ENCODE measurements at places on chromosomes 3 and 15.

GRCh38 chr3:4722103-4722502 is 229.0 kb downstream of the ITPR1 start:
- DNase-seq, result peak; percentile 85

GRCh38 chr3:28847736-28848135 is 433.1 kb upstream of the RBMS3 start:
- DNase-seq, result no peak

DNA sequence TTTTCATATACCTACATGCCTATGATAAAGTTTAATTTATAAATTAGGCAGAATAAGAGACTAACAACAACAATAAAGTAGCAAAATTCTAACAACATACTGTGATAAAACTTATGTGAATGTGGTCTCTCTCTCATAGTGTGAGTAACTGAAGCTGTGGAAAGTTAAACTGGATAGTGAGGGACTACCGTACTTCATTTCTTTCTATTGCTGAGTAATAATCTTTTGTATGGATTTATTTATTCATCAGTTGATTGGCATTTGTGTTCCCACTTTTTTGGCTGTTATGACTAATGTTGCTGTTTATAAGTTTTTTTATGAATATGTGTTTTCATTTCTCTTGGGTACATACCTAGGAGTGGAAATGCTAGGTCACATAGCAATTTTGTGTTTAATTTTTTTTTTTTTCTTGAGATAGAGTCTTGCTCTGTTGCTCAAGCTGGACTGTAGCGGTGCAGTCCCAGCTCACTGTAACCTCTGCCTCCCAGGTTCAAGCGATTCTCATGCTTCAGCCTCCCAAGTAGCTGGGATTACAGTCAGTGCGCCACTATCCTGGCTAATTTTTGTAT is 41.0 kb downstream of the RNF111 start:
- no peak for DNase-seq

DNA sequence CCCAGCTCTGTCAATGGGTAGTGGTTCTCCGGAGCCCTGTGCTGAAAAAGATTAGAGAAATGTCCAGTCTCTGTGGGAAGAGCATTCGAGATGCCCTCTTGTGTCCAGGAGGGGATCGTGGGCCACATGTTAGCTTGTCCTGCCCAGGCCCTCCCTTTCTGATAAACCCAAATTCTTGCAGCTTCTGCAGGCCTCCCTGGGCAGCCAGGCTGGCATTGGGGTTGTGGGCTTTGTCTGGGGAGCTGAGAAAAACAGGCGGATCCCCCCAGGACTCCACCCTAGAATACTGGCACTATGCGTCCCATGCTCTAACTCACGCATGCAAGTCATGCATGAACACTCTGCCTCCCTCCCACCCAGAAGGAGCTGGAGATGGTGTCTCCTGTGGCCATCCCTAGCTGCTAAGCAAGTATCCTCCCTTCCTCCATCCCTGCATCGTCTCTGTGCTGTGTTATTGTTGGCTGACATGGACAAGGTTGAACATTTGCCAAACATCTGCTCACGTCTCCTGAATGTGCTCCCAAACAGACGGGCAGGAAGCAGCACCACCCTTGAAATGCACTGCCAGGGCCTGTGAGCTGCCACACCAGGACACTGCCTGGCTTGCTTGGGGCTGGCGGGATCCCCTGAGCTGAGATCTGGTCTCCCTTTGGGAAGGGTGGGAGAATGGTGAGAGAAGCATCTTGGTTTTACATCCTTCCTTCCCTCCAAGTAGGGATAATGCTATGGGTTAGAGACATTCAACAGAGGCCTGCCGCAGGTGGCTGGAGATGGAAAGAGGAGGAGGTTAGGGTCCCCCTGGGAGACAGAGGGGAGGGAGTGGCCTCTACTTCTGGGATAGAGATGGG is 26.5 kb downstream of the CFAP161 start:
- peak; percentile 22 for DNase-seq

GRCh38 chr3:142595581-142595950 is 627 bp upstream of the PLS1 start:
- DNase-seq, result peak; percentile 95

DNA sequence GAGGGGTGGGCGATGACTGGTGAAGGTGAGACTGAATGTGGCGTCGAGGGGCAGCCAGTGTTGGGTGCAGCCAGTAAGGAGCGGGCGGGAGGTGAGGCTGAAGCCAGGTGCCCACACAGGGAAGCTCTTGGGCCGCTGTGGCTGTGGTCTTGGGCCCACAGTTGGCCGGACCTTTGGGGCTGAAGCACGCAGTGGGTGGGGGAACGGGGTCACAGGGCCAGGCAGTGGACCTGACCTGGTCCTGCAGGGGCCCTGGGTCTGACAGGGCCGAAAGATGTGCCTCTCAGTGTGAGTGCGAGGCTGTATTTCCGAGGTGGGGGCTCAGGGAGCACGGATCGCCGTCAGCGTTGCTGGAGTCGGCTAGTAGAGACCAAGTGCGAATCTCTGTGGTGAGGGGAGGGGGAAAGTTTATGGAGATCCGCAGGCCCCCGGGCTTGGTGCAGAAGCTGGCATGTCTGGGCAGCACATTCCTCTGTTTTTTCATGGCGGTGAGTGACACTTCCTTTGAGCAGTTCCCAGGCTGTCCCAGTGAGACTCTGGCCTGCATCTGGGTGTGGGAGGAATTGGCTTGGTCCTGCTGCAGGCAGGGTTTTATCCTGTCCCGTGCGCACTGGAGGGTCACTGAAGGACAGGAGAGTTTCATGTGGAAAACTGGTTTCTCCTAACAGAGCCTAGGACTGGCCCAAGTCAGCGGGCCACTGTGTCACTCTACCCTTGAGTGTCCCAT is 100.8 kb downstream of the TMEM266 start:
- DNase-seq, result no peak

GRCh38 chr15:77838061-77838460 is 205.3 kb upstream of the LINGO1 start:
- peak; percentile 74 for DNase-seq

DNA sequence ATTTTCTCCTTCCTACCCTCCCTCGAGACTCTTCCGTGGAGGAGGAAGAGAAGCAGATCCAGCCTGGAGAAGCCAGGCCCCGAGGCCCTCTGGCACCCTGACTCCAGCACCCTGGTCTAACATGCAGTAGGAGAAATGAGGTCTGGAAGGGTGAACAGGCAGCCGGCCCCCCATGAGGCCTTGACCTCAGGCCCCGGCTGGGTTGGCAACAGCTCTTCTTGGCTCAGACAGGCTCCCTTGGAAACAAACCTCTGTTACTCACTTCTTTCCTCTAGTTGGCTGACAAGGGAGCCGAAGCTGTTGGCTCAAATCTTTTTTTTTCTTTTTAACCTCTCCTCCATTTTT is 73.4 kb downstream of the CPN2 start:
- DNase-seq, result peak; percentile 77

DNA sequence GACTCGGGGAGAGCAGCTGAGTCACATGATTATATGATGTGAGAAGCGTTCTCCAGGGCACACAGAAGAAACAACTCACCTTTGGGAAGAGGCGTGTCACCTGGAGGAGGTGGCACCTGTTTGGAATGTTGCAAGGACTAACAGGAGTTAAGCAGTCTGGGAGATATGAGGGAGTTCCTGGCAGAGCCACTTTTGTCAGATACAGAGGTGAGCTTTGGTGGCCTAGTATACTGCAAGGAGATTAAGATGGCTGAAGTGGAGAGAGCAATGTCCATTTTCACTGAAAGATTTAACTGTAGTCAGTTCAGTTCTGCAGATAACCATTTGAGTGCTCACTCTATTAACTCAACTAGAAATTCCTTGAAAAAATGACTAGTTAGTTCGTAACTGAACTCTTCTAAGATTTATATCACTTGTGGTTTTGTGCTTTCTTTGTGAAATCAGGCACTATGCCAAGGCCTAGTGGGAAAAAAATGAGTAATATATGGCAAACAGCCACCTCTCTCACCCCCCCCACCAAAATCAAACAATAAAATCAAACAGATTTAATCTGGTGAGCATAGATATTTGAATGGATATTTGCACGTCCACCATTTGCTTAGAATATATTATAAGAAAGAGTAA is 61.3 kb downstream of the CRYBG3 start:
- peak; percentile 75 for DNase-seq

DNA sequence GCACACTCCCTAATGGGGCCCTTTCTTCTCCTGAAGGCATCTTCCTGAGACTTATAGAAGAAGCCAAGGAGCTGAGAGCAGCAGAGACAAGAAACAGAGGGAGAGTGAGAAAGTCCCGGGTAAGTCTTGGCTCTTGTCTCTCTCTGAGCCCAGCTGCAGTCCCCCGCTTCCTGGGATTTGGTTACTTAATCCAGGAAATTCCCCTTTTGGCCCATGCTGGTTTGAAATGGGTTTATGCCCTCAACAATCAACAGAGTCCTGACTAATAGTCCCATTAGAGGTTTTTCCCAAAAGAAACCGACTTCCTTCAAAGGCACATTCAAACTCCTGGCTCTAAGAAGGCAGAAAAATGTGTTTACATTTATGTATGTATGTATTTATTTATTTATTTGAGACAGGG is 22.0 kb downstream of the TMEM158 start:
- DNase-seq, result no peak

DNA sequence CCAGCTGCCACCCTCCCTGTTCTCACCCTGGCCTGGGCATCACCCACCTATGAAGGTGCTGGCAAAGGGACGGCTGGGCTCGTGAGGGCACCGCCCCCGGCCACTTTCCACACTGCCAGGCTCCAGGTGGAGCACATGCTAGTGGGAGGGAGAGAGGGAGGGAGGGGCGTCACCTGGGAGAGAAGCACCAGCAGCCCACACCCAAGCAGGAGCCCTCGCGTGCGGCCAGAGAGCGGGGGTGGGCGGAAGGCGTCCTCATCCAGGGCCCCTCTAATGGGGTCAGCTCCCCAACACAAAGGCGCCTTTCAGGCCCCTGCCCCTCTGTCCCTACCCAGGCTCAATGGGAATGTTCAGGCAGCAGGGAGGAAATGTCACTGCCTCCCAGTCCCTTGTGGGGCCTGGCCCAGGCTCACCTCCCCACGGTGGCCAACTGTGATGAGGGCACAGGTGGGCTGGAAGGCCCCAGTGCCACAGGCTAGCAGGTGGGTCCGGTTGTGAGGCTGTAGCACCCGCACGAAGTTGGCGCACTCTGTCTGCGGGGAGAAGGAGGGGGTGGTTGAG is 3.1 kb downstream of the SEMA3G start:
- no peak for DNase-seq

GRCh38 chr15:44308415-44308814 is 19.9 kb downstream of the GOLM2 start:
- no peak for DNase-seq

DNA sequence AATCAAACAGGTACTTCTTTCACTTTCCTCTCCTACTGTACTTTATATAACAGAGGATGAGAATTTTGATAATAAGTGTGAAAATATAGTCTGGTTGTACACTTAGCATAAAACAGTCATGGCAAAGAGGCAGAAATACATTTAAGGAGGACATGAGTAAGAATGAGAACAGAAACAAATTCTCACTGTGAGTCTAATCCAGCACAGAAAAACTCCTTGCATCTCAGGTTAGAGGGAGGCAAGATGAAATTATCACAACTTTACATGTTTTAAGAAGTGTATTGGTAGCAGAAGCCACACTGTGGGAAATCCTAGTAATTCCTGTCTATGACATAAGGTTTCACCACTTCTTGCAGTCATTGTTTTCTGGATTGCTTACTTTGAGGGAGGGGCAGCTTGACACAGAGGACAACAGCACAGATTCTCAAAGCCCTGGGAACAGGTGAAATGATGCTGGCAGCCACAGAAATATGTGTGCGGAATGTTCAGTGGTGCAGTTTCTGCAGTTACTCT is 733.6 kb upstream of the GBE1 start:
- DNase-seq, result no peak

- DNase-seq, result no peak
Measured at GRCh38 chr3:24154781-24155180, 209.7 kb downstream of the NR1D2 start.

- no peak for DNase-seq
Measured at GRCh38 chr15:63938486-63939061, 104.8 kb upstream of the HERC1 start.

DNA sequence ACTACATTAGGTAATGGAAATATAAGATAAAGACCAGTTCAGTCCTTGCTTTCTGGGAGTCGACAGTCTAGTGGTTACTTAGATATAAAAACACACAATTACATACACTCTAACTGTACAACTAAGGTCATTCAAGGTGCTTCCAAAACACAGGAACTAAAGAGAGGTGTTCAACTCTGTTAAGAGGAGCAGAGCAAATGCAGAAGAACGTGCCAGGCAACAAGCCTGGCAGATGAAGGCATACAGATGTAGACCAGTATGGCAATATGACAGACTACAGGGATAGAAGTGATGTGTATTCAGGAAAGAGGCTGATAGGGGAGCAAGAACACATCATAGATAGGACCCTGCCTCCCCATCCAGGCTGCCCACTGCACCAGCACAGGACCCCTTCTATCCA is 78.3 kb downstream of the CBLB start:
- no peak for DNase-seq

GRCh38 chr3:71010726-71011455 is 572.6 kb downstream of the FOXP1 start:
- no peak for DNase-seq

DNA sequence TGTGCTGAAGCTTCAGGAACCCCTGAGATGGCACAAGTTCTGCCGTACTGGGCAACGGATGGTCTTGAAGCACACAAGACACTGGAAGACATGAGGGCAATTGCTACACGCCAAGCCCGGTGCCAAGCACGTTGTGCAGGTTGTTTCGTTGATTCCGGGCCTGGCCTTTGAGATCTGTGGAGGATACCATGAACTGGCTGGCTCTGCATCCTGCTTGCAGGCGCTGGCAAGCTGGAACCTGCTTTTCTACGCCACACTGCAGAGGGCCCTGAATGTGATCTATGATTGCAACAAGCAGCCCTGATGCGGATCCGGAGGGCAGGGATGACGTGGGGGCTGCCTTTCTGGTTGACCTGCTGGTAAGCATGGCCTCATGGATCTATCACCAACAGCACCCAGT is 262.5 kb upstream of the ATP10A start:
- no peak for DNase-seq

DNA sequence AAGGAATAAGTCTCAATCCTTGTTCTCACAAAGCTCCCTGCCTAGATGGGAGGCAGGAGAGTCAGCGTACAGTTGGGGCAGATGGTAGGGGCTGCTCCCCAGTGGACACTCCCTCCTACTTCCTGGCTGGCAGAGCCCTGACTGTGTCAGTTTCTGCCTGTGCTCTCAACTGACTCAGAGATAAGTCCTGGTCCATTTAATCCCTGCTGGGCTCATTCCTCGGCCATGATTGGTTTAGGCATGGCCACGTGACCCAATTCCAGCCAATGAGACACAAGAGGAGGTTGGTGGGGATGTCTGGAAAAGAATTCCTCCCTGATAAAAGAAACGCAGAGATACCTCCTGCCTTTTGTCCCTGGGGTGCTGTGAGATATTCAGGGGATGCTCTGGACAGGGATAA is 118.1 kb upstream of the SLC6A11 start:
- no peak for DNase-seq

GRCh38 chr15:68114356-68114755 is 60.2 kb downstream of the PIAS1 start:
- peak; percentile 23 for DNase-seq

Measured in astrocyte of the hippocampus (primary cell).